ENCODE measurements at places on chromosomes 3 and 15. TPM values are rescaled to one million over a fixed set of nuclear protein-coding genes. Genes with fewer than 3 reads are reported as not detected.

Gene CEP152
- 9.3 TPM for total RNA-seq

Gene FGD5
- 63.4 TPM for total RNA-seq

- H3K4me1 ChIP-seq, result no peaks in the 10 kb centered on the region
- DNase-seq, result no peak
- H3K27ac ChIP-seq, result no peak overlapping the region
- no peak overlapping the region for H3K4me3 ChIP-seq
Measured at GRCh38 chr15:99211926-99212325, 37.5 kb downstream of the TTC23 start.

DNA sequence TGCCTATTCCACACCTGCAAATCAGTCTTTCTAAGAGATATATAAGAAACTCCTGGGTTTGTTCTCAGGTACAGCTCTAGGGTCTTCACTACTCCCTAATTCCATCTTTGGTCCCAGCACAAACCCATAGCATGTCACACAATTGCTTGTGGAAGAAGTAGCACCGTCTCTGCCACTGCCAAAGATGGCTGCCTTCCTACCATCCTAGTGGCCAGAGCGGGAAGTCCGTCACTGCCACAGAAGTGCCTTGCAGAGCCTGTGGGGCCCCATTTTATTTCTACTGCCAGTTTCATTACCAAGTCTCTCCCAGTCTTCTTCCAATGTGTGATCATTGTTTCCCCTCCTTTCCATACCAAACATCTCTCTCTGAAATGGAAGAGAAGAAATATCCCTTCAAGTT, 107.6 kb downstream of the CD47 start:
- H3K4me3 ChIP-seq, result no peak overlapping the region
- DNase-seq, result no peak
- H3K27me3 ChIP-seq, result no peaks in the 10 kb centered on the region
- H3K4me1 ChIP-seq, result peaks cover 50% of the 10 kb centered on the region
- H3K27ac ChIP-seq, result no peak overlapping the region

DNA sequence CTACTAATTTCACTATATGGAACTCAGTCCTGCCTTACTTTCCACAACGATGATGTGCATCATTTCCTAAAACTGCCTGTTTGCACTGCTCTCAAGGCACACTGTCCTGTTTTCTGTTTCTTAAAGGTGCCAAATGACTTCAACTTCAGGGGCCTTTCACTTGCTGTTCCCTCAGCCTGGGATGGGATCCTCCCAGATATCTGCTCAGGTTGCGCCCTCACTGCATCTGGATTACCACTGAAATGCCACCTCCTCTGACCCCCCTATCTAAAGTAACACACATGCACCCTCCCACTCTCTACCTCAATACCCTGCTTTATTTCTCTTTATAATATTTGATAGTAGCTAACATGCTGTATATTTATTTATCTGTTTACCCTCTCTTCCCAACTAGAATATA, 123.8 kb upstream of the CMC1 start:
- no peak overlapping the region for H3K27ac ChIP-seq
- H3K4me1 ChIP-seq, result no peaks in the 10 kb centered on the region
- no peak for DNase-seq

- H3K27me3 ChIP-seq, result no peaks in the 10 kb centered on the region
- no peaks in the 10 kb centered on the region for H3K36me3 ChIP-seq
- H3K4me3 ChIP-seq, result no peak overlapping the region
- no peak for DNase-seq
- H3K4me1 ChIP-seq, result no peaks in the 10 kb centered on the region
- H3K27ac ChIP-seq, result no peak overlapping the region
Measured at GRCh38 chr3:122101646-122102045, 46.5 kb downstream of the CD86 start.
